ENCODE measurements at places on chromosomes 12 and 14. TPM values are rescaled to one million over a fixed set of nuclear protein-coding genes. Genes with fewer than 3 reads are reported as not detected.

- no peaks in the 10 kb centered on the region for H3K27me3 ChIP-seq
- no peak for DNase-seq
- H3K36me3 ChIP-seq, result peaks cover 23% of the 10 kb centered on the region
- no peak overlapping the region for H3K4me3 ChIP-seq
These were observed 85.8 kb downstream of the KIAA0586 start for GRCh38 chr14:58513272-58513671.

- H3K4me1 ChIP-seq, result no peaks in the 10 kb centered on the region
- H3K27me3 ChIP-seq, result no peaks in the 10 kb centered on the region
- DNase-seq, result no peak
- H3K4me3 ChIP-seq, result no peak overlapping the region
These were observed 11.7 kb upstream of the SLC17A8 start for GRCh38 chr12:100345020-100345767.

GAS2L3 gene
- 2.5 TPM for total RNA-seq

CCDC175 gene
- not detected for total RNA-seq

CPNE6 gene
- 4.6 TPM for total RNA-seq

DNA sequence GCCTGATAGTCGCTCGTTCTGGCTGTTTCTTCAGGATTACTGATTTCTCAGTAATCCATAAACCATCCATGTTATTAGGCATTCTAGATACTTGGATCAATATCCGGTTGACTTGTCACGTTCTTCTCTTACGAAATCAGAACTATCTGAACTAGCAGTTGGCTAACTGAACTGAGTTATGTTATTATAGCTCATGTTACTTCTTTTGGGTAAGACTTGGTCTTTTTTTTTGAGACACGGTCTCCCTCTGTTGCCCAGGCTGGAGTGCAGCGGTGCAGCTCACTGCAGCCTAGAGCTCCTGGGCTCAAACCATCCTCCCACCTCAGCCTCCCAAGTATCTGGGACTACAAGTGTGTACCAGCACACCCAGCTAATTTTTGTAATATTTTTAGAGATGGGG, 178.6 kb downstream of the PRKCH start:
- no peak overlapping the region for H3K4me3 ChIP-seq
- no peak for DNase-seq
- H3K4me1 ChIP-seq, result peaks cover 8% of the 10 kb centered on the region
- H3K36me3 ChIP-seq, result no peaks in the 10 kb centered on the region
- no peak overlapping the region for H3K27ac ChIP-seq
- no peaks in the 10 kb centered on the region for H3K27me3 ChIP-seq

Data from Peyer's patch (tissue), 4 donors.